ENCODE measurements at places on chromosomes 5 and 9. TPM values are rescaled to one million over a fixed set of nuclear protein-coding genes. Genes with fewer than 3 reads are reported as not detected.

The BTF3 gene
- 466 TPM for total RNA-seq

The TMEM174 gene
- not detected for total RNA-seq

The IL5 gene
- total RNA-seq: not detected

The ZNF354C gene
- total RNA-seq: 9.5 TPM

DNA sequence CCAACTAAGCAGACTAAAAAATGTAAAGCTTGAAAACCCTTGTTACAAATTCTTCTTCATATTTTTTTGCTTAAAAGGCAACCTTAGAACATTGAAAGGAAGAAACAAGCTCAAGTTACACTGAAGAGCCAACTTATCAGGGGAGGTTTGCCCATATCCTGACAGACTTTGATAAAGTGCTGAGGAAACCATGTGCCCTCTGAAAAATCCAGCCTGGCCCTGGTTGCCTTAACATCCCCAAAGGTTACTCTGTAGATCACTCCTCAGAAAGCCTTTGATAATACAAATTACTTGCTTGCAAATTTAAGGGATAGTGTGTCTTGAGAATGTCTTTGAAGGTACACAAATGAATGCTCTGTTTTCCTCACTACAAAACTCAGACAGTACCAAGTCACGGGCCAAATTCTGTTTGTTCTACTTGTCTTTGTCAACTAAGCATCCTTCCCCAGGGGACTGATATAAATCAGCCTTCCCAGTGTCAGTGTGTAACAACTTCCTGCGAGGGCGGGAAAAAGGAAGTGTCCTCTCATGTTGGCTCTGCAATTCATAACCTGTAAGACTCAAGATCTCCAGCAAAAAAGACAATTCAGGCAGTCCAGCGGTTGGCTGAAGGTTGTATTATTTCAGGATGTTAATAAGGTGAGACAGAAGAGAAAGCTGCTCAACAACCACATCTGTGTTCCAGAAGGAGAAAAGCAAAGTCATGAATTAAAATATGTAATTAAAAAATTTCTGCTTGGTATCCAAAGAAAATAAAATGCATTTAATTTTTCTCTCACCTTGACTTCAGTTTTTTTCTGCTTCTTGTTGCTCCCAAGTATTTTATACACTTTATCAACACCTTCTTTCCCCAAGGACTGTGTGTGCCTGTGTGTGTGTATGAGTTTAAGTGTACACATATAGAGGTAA, 199.9 kb downstream of the PIK3R1 start:
- DNase-seq: no peak

DNA sequence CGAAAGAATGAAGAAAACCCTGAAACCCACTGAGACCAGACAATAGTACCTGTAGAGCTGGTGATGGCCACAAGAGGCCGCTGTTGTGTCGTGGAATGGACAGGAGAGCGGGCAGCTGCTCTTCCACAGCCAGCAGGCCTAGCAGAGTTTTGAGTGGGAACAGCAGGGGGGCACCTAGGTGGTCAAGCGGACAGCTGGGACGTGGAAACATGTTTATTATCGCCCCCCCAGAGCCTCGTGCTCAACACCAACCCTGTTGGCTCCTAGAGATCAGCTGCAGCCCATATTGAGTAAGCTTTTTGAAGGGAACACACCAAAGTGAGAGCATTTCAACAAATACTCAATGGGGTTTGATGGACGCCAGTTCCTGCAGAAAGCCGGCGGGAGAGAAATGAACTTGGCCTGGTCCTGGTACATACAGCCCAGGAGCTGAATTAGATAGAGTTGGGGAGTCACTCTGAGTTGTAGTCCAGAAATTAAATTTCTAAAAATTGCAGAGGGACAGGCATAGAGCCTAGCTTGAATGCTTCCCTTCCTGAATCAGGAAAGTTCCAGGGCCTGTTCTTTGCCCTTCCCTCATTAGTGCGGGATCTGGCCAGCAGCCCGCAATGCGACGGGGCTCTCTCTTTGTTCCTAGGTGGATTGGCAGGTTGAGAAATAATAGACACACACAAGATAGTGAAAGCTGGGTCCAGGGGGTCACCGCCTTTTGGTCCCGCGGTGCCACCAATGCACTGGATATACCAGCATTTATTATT, 33.8 kb downstream of the MFAP3 start:
- DNase-seq: peak; percentile 84

DNA sequence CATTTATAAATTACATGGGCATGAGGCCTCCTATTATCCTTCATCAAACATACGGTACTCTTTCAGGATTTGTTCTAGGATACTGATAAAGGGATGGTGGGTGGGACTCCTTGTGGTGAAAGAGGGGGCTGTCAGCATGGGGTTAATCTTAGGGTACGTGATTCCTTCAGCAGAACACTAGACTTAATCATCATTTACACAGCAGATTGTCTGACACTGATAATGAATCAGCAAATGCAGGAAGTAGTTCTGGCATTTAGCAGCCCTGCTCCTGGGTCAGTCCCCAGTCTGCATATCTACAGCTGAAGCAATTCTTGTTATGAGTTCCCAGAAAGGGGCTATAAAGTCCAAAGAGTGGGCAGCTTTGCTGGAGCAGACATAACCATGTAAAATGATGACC, 384.6 kb downstream of the SPOCK1 start:
- DNase-seq: no peak

- DNase-seq: peak; percentile 7
Observed at GRCh38 chr9:20980832-20981455, 50.5 kb downstream of the HACD4 start.

DNA sequence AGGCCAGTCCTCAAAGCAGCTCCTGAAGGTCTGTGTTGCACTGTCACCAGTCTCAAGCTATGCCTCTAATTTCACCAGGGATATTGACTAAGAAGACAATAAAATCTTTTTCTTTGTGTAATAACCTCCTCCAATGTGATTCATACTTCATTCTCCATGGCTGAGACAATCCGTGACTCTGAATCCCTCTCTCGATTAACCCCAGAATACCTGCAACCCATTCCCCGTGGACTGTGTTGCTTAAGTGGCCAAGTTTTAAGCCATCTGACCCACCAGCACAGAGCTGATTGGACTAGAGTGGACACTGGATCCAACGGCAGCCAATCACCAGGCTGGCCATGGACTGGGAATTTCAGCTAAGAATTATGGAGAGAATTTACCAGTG, 5.4 kb upstream of the CCIN start:
- DNase-seq: no peak

- DNase-seq: no peak
Observed at GRCh38 chr9:115804206-115804605, 349.4 kb upstream of the PAPPA start.

All from B cell (primary cell).